ENCODE measurements at places on chromosomes 3 and 15.

- DNase-seq, result no peak
Observed at GRCh38 chr3:147385059-147386012, 21.0 kb downstream of the ZIC4 start.

GRCh38 chr3:102514241-102514640, 79.4 kb downstream of the ZPLD1 start:
- no peak for DNase-seq

DNA sequence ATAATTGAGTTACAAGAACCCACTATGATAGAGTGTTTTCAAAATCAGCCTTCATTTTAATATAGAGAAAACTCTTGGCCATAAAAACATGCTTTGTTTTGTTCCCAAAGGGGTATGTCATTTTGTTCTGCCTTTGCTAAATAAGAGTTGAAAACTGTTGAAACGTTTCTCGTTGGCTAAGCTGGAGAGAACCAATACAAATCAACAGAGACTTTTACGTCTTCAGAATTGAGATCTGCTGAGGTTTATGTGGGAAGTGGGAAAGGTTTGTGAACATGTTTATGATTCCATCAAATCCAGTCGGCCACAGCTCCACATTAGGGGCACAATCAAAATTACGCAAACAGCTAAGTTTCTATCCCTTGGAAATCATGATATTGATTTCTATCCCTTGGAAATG, 102.0 kb downstream of the IGF2BP2 start:
- DNase-seq, result no peak

- DNase-seq, result peak; percentile 58
Observed at GRCh38 chr15:70101459-70102113, 3.9 kb upstream of the TLE3 start.

- no peak for DNase-seq
Observed at GRCh38 chr15:60009124-60009960, 5.2 kb downstream of the FOXB1 start.

GRCh38 chr15:87736891-87737389, 519.6 kb downstream of the NTRK3 start:
- DNase-seq, result no peak

GRCh38 chr15:48794697-48795134, 16.2 kb downstream of the CEP152 start:
- DNase-seq, result no peak

Data from NCI-H187 (cell line).